Non-pigmented ciliary epithelial cell (primary cell): ENCODE measurements at places on chromosomes 4 and X.

- DNase-seq = no peak
These were observed 85.1 kb downstream of the APBB2 start for GRCh38 chr4:41129128-41129754.

DNA sequence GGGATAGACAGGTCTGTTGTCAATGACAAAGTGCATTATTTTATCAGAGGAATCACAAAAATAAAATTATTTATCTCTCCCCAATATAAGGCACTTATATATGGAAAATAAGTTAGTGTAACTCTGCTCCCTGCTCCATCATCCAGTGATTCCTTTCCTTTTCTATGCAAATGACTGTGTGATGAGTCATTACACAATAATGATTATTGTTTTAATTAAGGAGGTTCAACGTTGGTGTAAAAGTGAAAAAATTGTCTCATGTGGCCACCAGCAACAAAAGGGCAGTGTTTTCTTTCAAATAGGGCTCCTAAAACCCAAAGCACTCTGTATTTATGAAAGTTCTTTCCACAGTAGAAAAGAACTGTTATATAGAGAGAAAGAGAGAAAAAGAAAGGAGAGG, 16.7 kb downstream of the SLC7A11 start:
- DNase-seq = no peak

DNA sequence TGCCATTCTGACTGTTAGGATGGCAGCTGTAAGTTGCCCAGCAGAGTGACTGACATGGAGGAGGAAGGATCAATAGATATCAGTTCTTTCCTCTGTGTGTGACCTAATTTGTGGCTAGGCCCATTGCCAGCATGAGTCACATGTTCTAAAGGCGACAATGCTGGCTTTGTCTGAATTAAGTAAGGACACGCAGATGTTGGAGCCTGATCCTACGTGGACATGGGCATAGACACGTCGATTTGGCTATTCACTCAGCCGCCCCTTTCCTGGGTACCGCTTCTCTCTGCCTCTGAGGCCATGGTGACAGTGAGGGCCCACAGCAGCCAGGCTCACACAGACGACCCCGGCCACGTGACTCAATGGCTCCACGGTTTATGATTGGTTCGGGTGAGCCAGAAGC, 16.3 kb downstream of the PROM1 start:
- no peak for DNase-seq

DNA sequence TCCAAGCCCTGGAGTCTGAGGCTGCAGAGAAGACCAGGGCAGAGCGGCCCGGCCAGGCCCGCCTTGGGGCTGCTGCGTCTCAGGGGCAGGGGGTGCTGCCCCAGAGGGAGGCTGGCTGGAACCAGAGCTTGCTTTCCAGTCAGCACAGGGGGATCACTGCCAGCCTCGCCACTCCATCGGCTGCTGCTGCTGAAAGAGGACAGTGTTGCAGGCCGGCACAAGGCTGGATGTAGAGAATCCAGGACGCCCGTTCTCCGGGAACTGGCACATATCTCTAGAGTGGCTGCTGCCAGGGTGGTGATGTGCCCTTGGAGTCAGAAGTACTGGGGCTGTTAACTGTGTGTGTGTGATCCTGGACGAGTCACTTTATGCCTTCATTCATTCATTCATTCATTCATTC, 31.9 kb upstream of the SORCS2 start:
- DNase-seq = no peak

GRCh38 chrX:11364835-11365234, 71.6 kb downstream of the AMELX start:
- no peak for DNase-seq

- DNase-seq = no peak
These were observed 336.1 kb downstream of the GBA3 start for GRCh38 chr4:23028875-23029274.

- DNase-seq = peak; percentile 72
These were observed 172.7 kb downstream of the NHS start for GRCh38 chrX:17547658-17548057.

DNA sequence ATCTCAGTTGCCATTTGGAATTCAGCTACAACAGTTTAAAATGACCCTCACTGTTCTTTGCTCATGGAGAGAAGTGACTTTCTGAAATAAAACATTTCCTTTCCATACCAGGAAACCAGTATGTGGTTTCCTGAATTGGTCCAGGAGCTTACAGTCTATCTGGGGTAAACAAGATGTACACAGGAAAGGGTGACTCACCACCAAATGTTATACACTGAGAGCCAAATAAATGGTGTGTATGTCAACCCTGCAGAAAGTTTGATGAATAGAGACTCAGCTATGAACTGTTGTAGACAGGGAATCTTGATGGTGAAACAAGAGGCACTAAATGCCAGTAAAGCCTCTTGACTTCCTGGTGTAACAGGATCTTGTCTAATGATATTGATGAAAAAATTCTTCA, 100.4 kb downstream of the HS6ST2 start:
- no peak for DNase-seq

GRCh38 chrX:118373538-118373937, 27.6 kb downstream of the WDR44 start:
- no peak for DNase-seq

GRCh38 chr4:149521611-149522425, 293.8 kb downstream of the IQCM start:
- DNase-seq = no peak

GRCh38 chr4:181766061-181766548, 477.1 kb upstream of the TENM3 start:
- no peak for DNase-seq

DNA sequence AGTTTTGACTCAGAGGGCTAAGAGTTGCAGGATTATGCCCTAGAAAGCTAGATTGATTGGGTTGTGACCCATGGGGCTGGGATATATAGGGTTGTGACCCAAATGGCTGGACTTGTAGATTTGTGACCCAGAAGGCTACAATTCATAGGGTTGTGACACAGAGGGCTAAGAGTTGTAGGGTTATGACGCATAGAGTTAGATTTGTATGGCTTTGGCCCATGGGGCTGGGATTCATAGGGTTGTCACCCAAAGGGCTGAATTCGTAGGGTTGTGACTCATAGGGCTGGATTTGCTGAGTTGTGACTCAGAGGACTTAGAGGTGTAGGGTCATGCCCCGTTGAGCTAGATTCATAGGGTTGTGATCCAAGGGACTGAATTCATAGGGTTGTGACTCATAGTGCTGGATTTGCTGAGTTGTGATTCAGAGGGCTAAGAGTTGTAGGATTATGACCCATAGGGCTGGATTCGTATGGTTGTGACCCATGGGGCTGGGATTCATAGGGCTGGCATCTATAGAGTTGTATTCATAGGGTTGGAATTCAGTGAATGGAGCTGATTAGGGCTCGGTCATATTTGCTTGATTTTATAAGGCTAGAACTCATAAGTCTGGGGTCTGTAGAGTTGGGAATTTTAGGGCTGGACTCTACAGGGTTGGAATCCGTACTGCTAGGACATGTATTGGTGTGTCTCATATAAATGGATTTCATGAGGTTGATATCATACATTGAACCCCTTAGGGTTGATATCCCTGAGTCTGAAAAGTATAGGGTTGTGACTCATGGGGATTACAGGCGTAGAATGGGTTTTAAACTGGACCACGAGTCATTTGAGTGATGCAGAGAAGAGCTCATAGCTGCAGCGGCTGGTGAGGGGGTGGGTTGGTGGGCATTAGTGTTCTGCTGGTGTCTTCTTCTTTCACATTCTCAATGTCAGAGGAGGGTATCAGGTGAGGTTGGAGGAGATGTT, 125.7 kb downstream of the CRLF2 start:
- no peak for DNase-seq

DNA sequence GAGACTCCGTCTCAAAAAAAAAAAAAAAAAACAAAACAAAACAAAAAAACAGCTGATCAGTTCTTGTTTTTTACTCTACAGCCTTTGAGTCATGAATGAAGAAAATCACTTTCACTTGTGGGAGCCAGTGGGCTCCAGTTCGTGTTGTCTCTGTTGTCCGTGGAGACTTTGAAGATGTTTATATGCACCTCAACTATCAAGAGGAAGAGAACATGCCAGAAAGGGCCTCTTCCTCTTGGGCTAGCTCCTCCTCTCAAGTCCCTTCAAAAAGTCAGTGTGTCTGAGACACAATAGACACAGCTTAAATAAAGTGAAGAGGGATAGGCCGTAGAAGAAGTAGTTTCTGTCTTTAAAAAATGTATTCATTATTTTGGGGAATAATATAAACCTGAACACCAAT, 182.7 kb downstream of the KDR start:
- DNase-seq = no peak

DNA sequence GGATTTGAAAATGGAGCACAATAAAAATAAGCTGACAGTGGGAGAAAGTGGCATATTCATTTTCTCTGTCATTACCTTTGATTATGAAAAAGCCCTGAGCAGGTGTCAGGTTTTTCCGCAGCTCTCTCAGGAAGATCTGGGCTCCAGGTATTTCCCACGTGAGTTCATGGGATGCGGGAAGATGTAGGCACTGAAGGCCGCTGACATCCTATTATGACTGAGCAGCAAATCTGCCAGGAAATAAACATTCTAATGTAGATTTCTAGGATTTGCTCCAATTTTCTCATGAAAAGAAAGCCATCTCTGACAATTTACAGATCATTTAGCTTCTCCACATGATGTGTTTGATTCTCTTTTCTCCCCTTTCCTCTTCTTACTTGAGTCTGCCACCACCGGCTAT, 160.7 kb downstream of the KIT start:
- no peak for DNase-seq

GRCh38 chrX:109842611-109843010, 109.6 kb upstream of the ACSL4 start:
- no peak for DNase-seq

DNA sequence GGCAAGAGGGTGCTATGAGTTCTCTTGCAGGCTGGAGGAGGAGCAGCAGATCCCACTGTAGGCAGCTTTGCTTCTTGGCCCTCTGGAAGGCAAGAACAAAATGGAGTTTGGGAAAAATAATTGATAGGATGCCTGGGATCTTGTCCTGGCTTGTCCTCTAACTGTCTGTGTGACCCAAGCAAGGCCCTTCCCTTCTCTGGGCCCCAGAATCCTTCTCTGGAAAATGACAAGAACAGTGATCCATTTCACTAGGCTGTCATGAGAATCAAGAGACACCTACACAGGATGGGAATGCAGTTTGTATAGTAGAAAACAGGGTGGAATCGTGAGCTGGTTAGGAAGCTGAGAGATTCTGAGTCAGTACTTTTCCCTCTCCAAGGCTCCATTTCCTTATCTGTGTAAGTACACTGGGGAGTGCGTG, 133.3 kb downstream of the PJA1 start:
- DNase-seq = no peak

- no peak for DNase-seq
These were observed 199.2 kb downstream of the EDA start for GRCh38 chrX:69815063-69815462.

DNA sequence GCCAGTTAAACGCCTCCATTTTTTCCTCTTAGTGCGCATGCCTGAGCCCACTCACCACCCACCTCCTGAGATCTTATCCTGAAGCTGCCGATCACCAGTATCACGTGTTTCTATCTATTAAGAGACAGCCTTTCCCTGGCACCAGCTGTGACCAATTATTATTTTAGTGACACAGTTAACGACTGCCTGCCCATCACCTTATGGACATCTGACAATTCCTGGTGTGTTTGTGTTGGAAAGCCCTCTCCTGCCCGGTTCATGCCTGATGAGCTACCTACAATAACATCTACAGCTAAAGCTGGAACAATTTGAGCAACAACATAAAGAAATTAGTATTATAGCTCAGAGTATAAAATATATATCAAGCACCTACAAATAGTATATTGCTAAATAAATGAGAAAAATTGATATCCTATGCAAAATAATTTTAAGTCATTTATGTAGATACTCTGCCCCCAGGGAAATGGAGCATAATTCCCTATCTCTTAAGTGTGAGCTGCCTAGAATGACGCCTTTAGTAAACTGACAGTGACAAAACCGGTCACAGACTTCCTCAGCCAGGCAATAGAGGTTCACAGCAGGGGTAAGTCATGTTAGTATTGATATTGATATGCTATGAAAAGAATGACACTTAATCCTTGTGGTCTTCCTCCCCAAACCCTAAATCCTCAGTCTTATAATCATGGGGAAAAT, 862.2 kb downstream of the TRAM1L1 start:
- DNase-seq = no peak

DNA sequence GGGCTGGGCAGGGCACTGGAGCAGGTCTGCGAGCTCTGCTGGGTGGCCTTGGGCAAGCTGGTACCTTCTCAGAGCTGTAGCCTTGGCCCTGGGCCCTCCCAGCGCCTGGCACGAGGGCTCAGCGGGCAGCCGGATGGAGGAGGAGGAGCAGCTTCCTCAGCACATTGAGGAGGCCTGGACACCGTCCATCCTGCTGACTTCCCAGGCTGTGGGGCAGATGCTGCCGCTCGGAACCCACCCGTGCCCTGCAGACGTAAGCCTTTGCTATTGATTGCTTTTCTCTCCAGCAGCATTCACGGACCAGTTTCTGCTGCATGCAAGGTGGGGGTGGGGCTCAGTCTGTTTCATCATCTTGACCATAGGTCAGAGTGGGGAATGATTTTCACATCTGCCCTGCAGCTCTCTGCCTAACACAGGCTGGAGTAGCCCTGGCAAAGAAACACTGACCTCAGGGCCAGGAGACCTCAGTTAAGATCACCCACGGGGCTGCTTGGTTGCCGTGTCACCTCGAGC, 80.7 kb upstream of the PSAPL1 start:
- no peak for DNase-seq

- DNase-seq = no peak
These were observed 33.2 kb downstream of the PCGF3 start for GRCh38 chr4:738781-739280.

GRCh38 chr4:130044788-130045531, 949.0 kb downstream of the C4orf33 start:
- no peak for DNase-seq

DNA sequence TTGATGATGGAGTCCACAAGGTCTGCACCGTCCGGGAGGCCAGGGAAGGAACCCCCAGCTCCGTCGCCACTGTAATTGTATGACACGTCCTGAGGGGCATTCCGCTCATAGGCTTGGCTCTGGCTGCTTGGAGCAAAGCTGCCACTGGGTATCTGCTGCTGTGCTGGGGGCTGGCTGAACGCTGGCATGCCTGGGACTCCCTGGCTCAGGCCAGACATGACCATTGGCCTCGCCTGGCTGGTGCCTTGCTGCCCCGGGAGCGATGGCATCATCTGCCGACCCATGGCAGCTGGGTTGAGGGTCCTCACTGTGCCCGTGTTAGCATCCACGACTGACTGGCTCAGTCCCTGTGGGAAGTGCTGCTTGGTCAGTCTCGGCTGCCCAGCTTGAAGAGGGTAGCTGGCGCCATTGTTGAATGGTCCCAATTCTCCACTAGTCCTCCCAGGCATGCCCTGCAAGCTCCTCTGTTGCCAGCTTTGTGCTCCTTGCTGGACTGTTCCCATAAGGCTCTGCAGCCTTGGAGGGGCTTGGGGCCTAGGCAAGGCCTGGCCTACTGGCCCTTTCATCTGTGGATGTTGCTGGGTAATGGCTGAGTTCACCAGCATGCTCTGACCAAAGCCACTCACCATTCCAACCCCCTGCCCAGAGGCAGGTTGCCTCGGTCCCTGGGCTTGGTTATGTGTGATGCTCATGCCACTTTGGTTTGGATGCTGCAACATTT, 53.9 kb downstream of the MGST2 start:
- no peak for DNase-seq

DNA sequence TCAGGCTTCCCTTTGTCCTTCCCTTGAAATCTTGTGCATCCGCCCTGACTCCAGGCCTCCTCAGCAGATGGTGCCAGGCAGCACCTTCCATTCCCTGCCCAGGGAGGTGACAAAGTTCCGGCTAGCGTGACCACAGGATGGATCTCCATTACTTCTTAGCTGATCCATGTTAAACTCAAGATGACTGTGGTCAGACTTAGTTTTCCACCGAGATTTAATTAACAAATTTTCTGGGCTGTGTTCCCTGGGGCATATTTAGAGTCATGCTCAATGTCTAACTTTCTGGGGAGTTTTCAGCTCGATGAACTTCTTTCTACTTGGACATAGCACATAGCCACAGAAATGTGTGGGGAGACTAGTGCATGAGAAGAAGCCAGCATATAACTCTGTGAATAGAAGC, 215.1 kb upstream of the SFRP2 start:
- no peak for DNase-seq
